ENCODE measurements at places on chromosomes 16 and 17.

- no peak for DNase-seq
Observed at GRCh38 chr16:59522826-59523225, 788.7 kb upstream of the GOT2 start.

DNA sequence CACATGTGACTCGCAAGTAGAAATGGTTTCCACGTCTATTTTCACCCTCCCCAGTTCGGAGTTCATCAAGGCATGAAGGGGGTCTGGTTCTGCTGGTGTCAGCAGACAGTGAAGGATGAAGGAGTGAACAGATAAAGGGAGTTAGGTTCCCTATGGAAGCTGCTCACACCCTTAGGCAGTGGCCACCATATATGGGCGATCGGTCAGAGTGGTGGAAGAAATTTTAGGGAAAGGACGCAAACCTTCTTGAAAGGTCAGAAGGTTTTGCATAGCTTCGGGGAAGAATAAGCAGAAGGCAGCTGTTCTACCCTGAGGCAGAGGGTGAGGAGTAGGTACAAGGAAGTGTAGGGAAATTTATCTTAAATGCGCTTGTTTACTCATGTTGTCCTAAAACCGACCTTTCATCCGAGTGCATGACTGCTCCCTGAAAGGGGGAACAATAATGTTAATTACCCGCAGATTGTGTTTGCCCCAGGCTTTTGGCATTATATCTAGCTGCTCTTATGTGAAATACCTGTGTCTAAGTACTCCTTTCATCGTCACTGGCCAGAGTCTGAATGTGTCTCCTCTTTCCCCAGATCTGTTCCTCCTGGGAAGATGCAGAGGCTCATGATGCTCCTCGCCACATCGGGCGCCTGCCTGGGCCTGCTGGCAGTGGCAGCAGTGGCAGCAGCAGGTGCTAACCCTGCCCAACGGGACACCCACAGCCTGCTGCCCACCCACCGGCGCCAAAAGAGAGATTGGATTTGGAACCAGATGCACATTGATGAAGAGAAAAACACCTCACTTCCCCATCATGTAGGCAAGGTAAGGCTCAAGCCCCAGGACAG lies 12.5 kb downstream of the CDH5 start:
- DNase-seq: no peak

GRCh38 chr16:2085669-2086068 lies 37.9 kb downstream of the TSC2 start:
- no peak for DNase-seq

GRCh38 chr17:36027761-36028160 lies 10.0 kb upstream of the CCL23 start:
- no peak for DNase-seq

- no peak for DNase-seq
Observed at GRCh38 chr16:54806378-54806777, 124.3 kb upstream of the IRX5 start.

- DNase-seq: no peak
Observed at GRCh38 chr16:82639666-82640336, 13.0 kb downstream of the CDH13 start.

GRCh38 chr17:76447931-76448652 lies 4.9 kb downstream of the UBE2O start:
- no peak for DNase-seq
